ENCODE measurements at places on chromosomes 5 and 9. TPM values are rescaled to one million over a fixed set of nuclear protein-coding genes. Genes with fewer than 3 reads are reported as not detected.

The ARSI gene
- 0.15 TPM for total RNA-seq

DNA sequence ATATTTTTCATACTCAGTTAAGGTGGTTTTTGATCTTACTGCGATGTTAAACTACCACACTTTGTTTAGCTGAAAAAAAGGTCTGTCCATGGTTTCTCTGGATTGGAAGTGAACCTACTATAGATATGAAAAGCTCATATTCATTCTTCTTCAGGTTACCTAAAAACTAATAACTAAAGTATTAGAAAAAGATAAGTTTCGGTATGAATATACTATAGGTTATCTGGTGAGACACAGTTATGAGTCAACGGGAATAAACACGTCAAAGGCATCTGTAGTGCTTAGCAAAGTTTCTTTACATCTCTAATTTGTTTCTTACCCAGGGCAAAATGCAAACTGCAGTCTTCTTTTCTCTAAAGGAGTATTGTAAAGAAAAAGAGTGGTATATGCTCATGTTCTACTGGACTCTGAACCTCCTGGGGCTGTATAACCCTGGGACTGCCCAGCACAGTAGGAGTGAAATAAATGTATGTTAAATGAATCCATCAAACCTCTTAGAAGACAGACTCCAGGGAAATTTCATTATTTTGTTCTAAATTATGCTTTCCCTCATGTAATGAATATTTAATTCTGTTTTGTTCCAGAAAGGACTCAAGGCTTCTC lies 521.9 kb downstream of the PDE4D start:
- H3K4me3 ChIP-seq = no peak overlapping the region
- no peak overlapping the region for H3K27ac ChIP-seq
- H3K27me3 ChIP-seq = no peaks in the 10 kb centered on the region
- no peaks in the 10 kb centered on the region for H3K36me3 ChIP-seq

DNA sequence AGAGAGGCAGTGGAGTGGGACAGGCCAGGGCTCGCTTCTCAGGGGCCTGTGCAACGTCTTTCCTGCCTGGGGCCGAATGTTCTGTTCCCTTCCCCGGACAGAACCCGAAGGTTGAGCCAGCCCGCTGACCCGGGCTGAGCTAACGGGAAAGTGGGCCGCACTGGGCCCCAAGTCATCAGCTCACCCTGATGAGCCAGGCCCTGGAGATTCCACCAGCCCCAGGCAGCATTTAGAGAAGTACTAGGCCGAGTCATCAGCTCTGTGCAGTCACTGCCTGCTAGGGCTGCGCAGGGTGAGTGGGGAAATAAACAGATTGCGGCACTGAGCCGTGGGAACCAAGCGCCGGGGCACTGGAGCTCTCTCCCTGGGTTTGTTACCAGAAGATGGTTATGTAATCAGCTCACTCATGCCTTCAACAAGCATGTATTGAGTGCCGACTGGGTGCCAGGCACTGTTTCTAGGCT lies 29.1 kb upstream of the DUSP1 start:
- H3K27me3 ChIP-seq = no peaks in the 10 kb centered on the region
- no peak overlapping the region for H3K4me3 ChIP-seq
- H3K4me1 ChIP-seq = no peaks in the 10 kb centered on the region
- H3K36me3 ChIP-seq = no peaks in the 10 kb centered on the region
- DNase-seq = no peak

DNA sequence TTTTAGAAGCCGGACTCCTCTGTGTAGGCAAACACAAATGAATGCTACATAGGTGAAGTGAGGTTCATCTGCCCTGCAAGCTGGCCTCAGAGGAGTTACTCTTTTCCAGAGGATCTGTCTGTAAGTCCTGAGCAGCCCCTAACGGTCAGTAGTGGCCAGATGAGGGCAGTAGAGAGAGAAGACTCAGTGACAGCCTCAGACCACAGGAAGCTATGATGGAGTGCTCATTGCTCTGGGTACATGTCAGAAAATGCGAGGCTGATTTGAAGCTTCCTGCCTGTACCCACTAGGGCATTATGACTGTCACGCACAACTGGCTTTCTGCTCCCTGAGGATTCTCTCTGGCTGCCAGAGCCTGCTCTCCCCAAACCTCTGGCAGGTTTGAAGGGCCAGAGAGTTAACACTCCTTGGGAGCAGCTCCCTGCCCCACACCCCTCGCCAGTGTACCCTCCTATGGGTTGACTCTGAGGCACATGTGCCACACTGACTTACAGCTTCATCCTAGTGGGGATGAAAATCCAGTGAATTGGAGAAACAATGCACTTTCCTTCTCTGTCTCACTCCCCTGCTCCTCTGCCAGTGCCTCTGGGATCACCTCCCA lies 141.5 kb downstream of the GABRG2 start:
- DNase-seq = peak; percentile 66
- H3K4me3 ChIP-seq = no peak overlapping the region
- no peaks in the 10 kb centered on the region for H3K36me3 ChIP-seq
- H3K27me3 ChIP-seq = no peaks in the 10 kb centered on the region
- H3K27ac ChIP-seq = no peak overlapping the region

The STPG3 gene
- 0.35 TPM for total RNA-seq

The IFNK gene
- not detected for total RNA-seq

GRCh38 chr5:140570058-140570457 lies 5.4 kb downstream of the SLC35A4 start:
- H3K4me1 ChIP-seq = peaks cover 7% of the 10 kb centered on the region
- H3K27me3 ChIP-seq = no peaks in the 10 kb centered on the region
- H3K4me3 ChIP-seq = no peak overlapping the region
- peaks cover 21% of the 10 kb centered on the region for H3K36me3 ChIP-seq

The LOX gene
- 3.6 TPM for total RNA-seq

DNA sequence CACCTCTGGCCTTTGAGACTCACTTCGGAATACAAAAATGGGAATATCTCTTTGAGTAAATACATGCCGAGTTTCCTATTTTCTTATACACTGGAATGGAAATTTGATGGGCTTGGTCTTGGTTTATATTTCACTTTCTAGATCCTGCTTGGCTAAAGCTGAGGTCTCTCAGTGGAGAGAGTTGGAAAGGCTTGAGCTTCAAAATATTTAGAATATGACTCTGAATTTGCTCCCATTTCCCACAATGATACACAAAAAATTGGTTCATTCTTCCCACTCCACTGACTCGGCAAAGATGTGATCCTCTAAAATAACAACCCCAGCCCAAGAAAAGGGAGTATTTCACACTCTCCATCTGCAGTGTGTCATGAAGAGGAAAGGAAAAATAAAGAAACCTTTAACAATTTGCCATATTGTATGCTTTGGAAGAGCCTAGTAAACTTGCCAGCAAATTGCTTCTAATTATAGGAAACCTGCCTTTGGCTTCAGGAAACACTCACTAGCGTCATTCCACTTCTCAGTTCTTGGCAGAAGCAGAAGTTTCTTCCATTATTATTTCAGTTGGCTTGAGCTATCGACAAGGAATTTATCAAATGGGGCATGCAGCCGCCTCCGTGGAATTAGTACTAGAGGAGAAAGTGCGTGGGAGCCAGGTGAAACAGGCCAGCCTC lies 302.9 kb downstream of the NSG2 start:
- no peak overlapping the region for H3K27ac ChIP-seq
- peaks cover 20% of the 10 kb centered on the region for H3K27me3 ChIP-seq
- no peaks in the 10 kb centered on the region for H3K4me1 ChIP-seq
- DNase-seq = no peak
- no peak overlapping the region for H3K4me3 ChIP-seq
- H3K36me3 ChIP-seq = no peaks in the 10 kb centered on the region

The OR4F3 gene
- not detected for total RNA-seq

DNA sequence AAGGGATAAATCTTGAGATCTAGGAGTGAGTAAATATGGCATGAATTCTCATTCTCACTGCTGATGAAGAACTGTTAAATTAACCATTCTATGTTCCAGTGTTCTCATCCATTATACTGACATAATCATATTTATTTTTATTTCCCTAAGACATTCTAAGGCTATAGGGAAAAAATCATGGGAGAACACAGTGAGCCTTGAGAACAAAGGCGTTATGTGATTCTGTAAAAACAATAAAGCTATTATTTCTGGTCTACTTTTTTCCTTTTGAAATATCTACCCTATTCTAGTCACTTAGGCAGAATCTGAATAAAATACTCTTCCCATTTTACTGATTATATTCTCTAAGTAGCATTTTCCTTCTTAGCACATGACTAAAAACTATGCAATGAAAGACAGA lies 155.7 kb upstream of the ADAMTS16 start:
- no peaks in the 10 kb centered on the region for H3K4me1 ChIP-seq
- H3K36me3 ChIP-seq = no peaks in the 10 kb centered on the region
- H3K27ac ChIP-seq = no peak overlapping the region
- H3K27me3 ChIP-seq = peaks cover 20% of the 10 kb centered on the region

GRCh38 chr9:5186416-5187169 lies 1.2 kb upstream of the INSL6 start:
- no peaks in the 10 kb centered on the region for H3K36me3 ChIP-seq
- H3K4me3 ChIP-seq = no peak overlapping the region
- DNase-seq = peak; percentile 62
- no peaks in the 10 kb centered on the region for H3K4me1 ChIP-seq

GRCh38 chr9:75190762-75191161 lies 102.4 kb downstream of the OSTF1 start:
- no peaks in the 10 kb centered on the region for H3K4me1 ChIP-seq
- no peak for DNase-seq
- H3K4me3 ChIP-seq = no peak overlapping the region
- peaks cover 19% of the 10 kb centered on the region for H3K27me3 ChIP-seq
- H3K27ac ChIP-seq = no peak overlapping the region

DNA sequence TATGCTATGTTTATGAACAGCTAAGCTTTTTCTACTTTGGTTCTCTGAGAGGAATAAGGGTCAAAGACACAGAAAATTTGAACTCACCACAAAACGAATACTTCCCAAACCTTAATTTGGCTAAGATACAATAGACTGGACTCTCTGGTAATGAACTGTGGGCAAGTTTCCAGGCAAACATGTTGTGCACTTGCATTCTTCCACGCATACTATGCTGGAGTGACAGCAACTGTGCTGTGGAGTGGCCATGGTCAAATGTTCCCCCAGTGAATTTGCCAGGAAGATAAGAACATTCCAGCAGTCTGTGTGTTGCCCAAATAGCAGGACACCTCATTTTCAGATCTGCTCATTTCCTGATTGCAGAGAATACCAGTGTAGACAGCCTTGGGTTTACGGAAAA lies 275.3 kb upstream of the IL12B start:
- no peaks in the 10 kb centered on the region for H3K27me3 ChIP-seq
- no peak for DNase-seq
- no peaks in the 10 kb centered on the region for H3K36me3 ChIP-seq
- H3K4me3 ChIP-seq = no peak overlapping the region

- no peak for DNase-seq
- no peak overlapping the region for H3K4me3 ChIP-seq
- no peaks in the 10 kb centered on the region for H3K4me1 ChIP-seq
- H3K27ac ChIP-seq = no peak overlapping the region
- no peaks in the 10 kb centered on the region for H3K36me3 ChIP-seq
Measured at GRCh38 chr5:62283861-62284260, 22.1 kb upstream of the KIF2A start.

DNA sequence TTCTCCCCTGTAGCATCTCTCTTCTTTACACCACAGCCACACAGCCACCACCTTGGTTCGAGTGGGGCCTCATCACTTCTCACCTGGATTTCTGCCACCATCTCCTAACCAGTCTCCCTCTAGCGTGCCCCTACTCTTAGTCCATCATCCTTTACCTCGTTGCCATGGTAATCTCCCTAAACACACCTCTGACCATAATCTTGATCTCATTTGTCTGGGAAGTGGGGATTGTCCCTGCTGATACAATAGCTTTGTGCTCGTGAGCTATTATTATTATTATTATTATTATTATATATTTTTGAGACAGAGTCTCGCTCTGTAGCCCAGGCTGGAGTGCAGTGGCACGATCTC lies 76.5 kb upstream of the HSPA9 start:
- no peak for DNase-seq
- H3K4me1 ChIP-seq = peaks cover 25% of the 10 kb centered on the region
- H3K4me3 ChIP-seq = no peak overlapping the region
- H3K27me3 ChIP-seq = no peaks in the 10 kb centered on the region
- no peak overlapping the region for H3K27ac ChIP-seq
- no peaks in the 10 kb centered on the region for H3K36me3 ChIP-seq

DNA sequence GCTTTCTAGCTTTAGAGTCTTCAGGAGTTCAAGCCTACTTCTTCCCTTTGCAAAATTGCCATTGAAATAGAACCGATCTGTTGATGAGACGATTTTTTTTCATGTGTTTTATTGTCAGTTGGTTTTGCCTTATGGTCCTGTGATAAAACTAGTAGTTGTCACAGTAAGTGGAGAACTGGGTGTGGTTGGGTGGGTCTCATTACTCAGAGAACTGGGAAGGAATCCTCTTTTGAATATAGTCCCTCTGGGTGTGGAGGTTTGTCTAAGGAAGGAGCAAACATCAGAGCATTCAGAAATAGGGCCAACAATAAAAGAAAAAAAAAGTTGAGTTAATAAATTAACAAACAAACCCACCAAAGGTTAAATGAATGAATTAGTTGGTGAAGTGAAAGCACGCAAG lies 69.0 kb downstream of the ALDH1A1 start:
- no peaks in the 10 kb centered on the region for H3K4me1 ChIP-seq
- no peak overlapping the region for H3K4me3 ChIP-seq
- no peaks in the 10 kb centered on the region for H3K27me3 ChIP-seq

DNA sequence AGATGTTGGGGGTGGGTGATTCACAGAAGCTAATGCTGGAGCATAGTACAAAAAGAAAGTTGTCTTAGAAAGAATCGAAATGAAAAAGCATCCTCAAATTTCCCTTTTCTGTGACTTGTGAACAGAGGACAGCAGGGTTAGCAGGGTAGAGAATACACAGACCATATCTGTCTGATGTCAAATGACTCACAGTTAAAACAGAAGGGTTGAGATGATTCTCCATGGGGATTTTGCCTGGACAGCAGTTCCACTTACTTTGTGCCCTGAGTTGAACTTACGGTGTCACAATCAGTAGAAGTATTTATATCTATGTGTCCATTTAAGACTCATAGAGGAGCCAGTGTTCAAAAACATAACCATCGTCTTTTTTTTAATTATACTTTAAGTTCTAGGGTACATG lies 801.6 kb downstream of the KCTD16 start:
- no peak overlapping the region for H3K27ac ChIP-seq
- no peaks in the 10 kb centered on the region for H3K27me3 ChIP-seq
- DNase-seq = no peak
- no peak overlapping the region for H3K4me3 ChIP-seq
- peaks cover 12% of the 10 kb centered on the region for H3K4me1 ChIP-seq

DNA sequence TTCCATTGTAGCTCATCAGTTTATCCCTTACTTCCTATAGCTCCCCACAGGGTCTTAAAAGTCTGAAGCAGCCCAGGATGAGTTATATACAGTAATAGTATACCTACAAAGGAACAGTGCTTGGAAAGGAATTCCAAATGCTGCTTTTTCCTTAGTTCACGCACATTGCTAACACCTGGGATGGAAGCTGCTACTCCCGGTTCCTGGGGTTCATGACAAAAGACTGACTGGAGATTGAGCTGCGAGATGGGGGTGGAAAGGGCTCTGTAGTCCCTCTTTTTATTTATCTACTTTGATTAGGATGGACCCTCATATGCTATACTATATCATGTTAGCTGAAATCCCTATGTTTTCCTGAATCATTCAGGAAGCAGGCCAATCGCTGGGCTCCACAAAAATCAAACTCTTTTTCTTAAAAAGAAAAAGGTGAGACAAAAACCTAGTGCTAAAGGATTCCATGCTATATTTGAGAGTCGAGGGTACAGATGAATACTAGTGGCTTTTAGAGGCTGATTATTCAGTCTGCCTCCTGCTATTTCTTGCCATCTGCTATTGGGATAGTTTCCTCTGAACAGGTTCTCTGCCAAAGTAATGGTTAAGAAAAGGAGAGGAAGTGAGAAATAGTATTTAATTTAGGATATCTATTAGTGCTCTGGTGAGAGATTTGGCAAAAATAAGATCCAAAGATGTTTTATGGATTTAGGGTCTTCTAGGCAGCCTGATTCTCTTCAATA lies 81.2 kb downstream of the MRPS27 start:
- no peak for DNase-seq
- no peak overlapping the region for H3K4me3 ChIP-seq
- no peak overlapping the region for H3K27ac ChIP-seq
- H3K27me3 ChIP-seq = no peaks in the 10 kb centered on the region
- peaks cover 9% of the 10 kb centered on the region for H3K4me1 ChIP-seq
- H3K36me3 ChIP-seq = peaks cover 14% of the 10 kb centered on the region

The VDAC1 gene
- total RNA-seq = 367 TPM

Data from A673 (cell line).